ENCODE measurements at places on chromosomes 5 and 9. TPM values are rescaled to one million over a fixed set of nuclear protein-coding genes. Genes with fewer than 3 reads are reported as not detected.

Gene ANKRD20A1
- total RNA-seq = 4.6 TPM

DNA sequence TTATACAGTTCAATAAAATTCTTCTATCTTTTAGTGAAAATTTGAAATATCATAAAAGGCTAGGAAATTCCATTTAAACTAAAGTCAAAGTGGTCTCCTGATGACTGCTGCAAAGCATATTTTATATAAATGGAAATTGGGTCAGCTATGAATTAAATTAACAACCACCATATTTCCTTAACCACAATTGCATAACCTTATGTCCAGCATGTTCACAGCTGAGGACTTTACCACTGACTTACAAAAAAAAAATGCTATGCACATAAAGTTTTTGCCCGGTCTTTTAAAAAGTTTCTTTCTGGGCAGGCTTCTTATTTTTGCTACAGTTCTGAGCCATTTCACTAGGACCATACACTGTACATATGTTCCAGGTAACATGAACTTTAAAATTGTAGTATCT, 208.6 kb upstream of the RGMB start:
- no peak overlapping the region for H3K4me3 ChIP-seq
- no peaks in the 10 kb centered on the region for H3K27me3 ChIP-seq
- no peaks in the 10 kb centered on the region for H3K36me3 ChIP-seq
- no peak for DNase-seq
- no peak overlapping the region for H3K27ac ChIP-seq

- H3K27ac ChIP-seq = peak overlapping the region; percentile 35
- no peak overlapping the region for H3K4me3 ChIP-seq
- no peaks in the 10 kb centered on the region for H3K36me3 ChIP-seq
- no peak for DNase-seq
- H3K4me1 ChIP-seq = peaks cover 67% of the 10 kb centered on the region
- no peaks in the 10 kb centered on the region for H3K27me3 ChIP-seq
These were observed 58.9 kb downstream of the AUH start for GRCh38 chr9:91302831-91303230.

GRCh38 chr9:36894695-36895310, 139.3 kb downstream of the PAX5 start:
- no peaks in the 10 kb centered on the region for H3K4me1 ChIP-seq
- no peaks in the 10 kb centered on the region for H3K27me3 ChIP-seq

- H3K27ac ChIP-seq = no peak overlapping the region
- H3K27me3 ChIP-seq = no peaks in the 10 kb centered on the region
- H3K4me1 ChIP-seq = no peaks in the 10 kb centered on the region
- no peaks in the 10 kb centered on the region for H3K36me3 ChIP-seq
- H3K4me3 ChIP-seq = no peak overlapping the region
- DNase-seq = no peak
These were observed 29.7 kb downstream of the PCA3 start for GRCh38 chr9:76793784-76794431.

- H3K4me1 ChIP-seq = no peaks in the 10 kb centered on the region
- H3K27ac ChIP-seq = no peak overlapping the region
- no peak for DNase-seq
These were observed 68.2 kb downstream of the KCNT1 start for GRCh38 chr9:135770203-135770535.
